ENCODE measurements at places on chromosomes 7 and 10.
A peak's percentile ranks its signal among the peaks of the same experiment; 100 is the strongest.

GRCh38 chr7:100211342-100211780, 8.4 kb upstream of the PVRIG start:
- DNase-seq: no peak

DNA sequence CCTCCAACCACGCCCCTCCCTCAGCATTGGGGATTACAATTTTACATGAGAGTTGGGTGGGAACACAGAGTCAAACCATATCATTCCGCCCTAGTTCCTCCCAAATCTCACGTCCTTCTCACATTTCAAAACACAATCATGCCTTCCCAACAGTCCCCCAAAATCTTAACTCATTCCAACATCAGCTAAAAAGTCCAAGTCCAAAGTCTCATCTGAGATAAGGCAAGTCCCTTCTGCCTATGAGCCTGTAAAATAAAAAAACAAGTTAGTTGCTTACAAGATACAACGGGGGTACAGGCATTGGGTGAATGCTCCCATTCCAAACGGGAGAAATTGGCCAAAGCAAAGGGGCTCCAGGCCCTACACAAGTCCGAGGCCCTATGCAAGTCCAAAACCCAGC, 77.7 kb upstream of the CAPZA2 start:
- no peak for DNase-seq

GRCh38 chr7:40283391-40283790, 148.6 kb downstream of the SUGCT start:
- no peak for DNase-seq

DNA sequence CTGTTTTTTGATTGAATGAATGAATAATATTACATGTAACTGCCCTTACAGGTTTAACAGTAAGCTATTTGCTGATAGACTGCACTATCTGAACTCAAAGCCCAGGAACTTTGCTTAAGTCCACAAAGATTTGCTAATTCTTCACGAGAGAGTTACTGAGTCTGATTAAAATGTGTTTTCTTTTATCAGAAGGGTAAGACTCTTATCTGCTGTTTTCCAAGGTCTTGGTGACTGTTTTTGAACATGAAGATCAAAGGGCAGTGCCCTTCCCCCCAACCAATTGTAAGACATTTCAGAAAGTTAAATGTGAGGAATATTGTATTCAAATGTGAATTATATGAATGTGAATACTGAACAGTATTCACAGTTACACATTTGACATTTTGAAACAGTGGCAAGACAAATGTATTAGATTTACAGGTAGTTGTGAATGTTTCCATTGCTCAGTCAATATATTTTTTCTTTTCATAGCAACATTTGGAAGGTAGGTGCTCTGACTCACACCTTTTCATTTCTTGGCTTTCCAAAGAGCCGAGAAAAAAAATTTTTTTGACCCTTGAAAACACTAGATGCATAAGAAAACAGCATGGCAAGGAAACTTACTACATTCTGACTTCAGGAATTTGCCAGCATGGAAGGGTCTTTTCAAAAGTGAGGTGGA, 62.7 kb downstream of the DKK1 start:
- no peak for DNase-seq

GRCh38 chr10:86614853-86615252, 39.5 kb upstream of the OPN4 start:
- DNase-seq: no peak

- DNase-seq: no peak
Observed at GRCh38 chr10:31584876-31585275, 265.9 kb downstream of the ZEB1 start.

- peak; percentile 8 for DNase-seq
Observed at GRCh38 chr7:37311355-37311754, 137.3 kb downstream of the ELMO1 start.

- DNase-seq: no peak
Observed at GRCh38 chr7:116598861-116599260, 73.1 kb upstream of the MET start.

- no peak for DNase-seq
Observed at GRCh38 chr10:103541616-103542015, 48.1 kb downstream of the NEURL1 start.

DNA sequence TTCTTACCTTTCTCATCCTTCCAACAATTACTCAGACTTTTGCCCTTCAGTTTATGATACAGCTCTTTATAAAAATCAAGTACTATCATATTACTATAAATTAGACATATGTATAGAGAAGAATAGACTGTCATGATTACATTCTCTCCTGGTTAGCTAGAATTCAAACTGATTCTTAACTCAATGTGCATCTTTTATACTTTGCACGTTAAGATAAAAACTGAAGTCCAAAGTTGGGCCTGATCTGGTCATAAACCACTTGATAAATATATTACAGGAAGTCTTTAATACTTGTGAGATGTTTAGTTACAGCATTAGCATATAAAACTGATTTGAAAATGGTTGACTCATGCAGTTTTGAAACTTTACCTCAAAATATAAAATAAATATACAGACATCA, 2.6 kb downstream of the AGR3 start:
- DNase-seq: no peak

Measured in kidney glomerular epithelial cell (primary cell).